ENCODE measurements at places on chromosomes 16 and 17. TPM values are rescaled to one million over a fixed set of nuclear protein-coding genes. Genes with fewer than 3 reads are reported as not detected.

Gene TNFRSF17
- total RNA-seq, result not detected

Gene GALNS
- total RNA-seq, result 28.5 TPM

Gene MPV17L
- not detected for total RNA-seq

Gene VTN
- under 0.01 TPM for total RNA-seq

Gene CCL22
- not detected for total RNA-seq

Gene CIBAR2
- total RNA-seq, result not detected

Gene EVPLL
- 0.11 TPM for total RNA-seq

Gene TSPAN10
- total RNA-seq, result 3.9 TPM

Gene CIITA
- 0.79 TPM for total RNA-seq

Gene NOD2
- 28.3 TPM for total RNA-seq

Gene PFN1
- total RNA-seq, result 275 TPM

Gene ABCC11
- total RNA-seq, result under 0.01 TPM

Gene C16orf96
- total RNA-seq, result not detected

Gene ZP2
- total RNA-seq, result not detected

Gene ARRB2
- 3.9 TPM for total RNA-seq

Gene OR4D1
- not detected for total RNA-seq

Gene CD300LF
- not detected for total RNA-seq

Gene PRR15L
- not detected for total RNA-seq

Gene TLCD3B
- total RNA-seq, result not detected

Gene KRTAP1-1
- not detected for total RNA-seq

Gene ACE
- 0.39 TPM for total RNA-seq

Gene ASGR1
- total RNA-seq, result 0.79 TPM

Gene CNTNAP1
- total RNA-seq, result 3.1 TPM

Gene PRPSAP1
- 231 TPM for total RNA-seq

Measured in placental epithelial cell (primary cell).